Cerebellar cortex (tissue), 1 donor: ENCODE measurements at places on chromosomes 3 and 15.

- DNase-seq, result peak; percentile 9
These were observed 59.2 kb upstream of the IL12A start for GRCh38 chr3:159929171-159930141.

DNA sequence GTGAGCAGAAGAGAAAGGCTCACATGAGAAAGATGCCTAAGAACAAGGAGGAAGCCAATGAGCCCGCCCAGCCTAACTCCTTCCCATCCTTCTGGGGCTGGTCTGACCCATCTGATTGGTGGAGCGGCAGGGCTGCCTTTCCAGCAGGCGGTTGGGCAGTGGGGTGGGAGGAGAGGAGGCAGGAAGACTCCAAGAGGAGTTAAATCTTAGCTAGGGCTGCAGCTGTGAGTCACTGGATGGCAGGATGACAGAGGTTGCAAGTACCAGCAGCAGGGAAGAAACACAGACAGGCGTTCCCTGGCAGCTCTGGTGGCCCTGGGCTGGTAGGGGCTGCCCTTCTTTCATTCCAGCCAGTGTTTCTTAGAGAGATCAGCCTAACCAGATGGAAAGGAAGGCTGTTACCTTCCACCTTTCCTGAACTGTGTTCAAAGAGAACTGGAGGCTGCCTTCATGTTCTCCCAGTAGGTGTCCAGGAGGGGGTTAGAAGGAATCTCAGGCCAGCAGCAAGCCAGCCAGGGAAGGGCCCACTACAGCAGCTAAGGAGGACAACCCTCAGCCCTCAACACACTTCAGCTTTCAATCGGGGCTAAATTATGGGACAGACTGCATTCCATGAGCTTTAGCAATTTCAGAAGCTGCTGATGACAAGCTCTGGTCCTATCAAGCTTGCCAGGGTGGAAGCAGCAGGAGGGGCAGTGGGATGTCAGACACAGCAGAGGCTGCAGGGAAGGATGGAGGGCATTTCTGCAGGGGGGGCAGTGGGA, 50.3 kb downstream of the CHSY1 start:
- peak; percentile 73 for DNase-seq

- DNase-seq, result no peak
These were observed 134.0 kb upstream of the THRB start for GRCh38 chr3:24628523-24629258.

GRCh38 chr15:93070551-93071296, 18.3 kb downstream of the RGMA start:
- DNase-seq, result no peak

- DNase-seq, result no peak
These were observed 233.3 kb downstream of the SHOX2 start for GRCh38 chr3:157872902-157873301.

DNA sequence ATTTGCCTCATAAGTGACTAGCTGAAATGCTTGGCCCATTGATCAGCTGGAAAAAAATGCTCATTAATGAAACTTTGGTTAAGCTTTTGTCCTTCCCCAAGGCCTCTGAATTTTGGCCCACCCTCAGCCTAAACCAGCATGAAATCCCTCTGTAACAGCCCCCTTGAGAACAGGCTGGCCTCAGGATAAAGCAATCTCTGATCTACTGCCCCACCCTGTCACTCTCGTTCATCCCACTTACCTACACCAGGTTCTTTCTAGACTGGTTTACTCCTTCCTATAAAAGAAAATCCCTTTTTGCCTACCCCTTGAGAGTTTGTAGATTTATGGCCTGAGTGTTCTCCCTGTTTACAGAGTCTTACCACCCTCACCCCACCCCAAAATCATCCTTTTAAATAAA, 3.4 kb upstream of the AEN start:
- DNase-seq, result no peak

GRCh38 chr3:46097691-46098241, 70.5 kb upstream of the XCR1 start:
- DNase-seq, result no peak

DNA sequence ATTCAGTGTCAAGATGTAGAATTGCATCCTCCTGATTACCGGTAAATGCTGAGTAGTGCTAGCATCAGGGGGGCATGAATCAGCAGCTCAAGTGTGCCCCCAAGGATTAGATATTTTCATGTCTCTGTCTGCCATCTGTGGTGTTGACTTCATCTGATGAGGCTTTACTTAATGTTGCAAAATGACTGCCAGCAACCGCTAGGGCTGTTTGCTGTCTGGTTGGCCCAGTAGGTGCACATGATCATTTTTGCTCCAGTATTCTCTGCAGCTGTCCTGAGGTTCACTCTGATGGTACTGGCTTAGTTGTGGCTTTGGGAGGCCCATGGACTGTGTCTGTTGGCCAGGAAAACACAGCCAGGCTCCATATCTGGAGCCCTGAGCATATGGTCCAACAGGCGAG, 316.4 kb downstream of the SOX2 start:
- DNase-seq, result no peak

DNA sequence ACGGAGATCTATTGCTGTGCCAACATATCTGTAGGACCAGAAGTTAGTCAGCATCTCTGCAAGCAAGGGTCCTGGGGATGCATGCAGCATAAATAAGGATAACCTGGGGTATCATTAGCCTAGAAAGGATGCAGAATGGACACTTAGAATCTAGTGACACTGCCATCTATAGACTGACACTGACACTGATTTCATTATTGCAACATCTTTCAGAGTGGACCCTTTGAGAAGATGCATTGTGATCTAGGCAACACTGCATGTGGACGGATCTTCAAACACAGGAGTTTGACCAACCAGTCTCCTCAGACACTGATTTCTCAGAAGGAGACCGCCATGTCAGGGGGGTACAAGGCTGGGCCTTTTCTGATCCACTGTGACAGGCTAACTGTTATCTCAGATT, 52.4 kb downstream of the SCN10A start:
- DNase-seq, result no peak

GRCh38 chr3:31439890-31440750, 92.6 kb upstream of the STT3B start:
- no peak for DNase-seq

GRCh38 chr15:73337187-73337586, 31.6 kb downstream of the HCN4 start:
- no peak for DNase-seq

- no peak for DNase-seq
These were observed 230.9 kb upstream of the RORA start for GRCh38 chr15:61459785-61460707.

- DNase-seq, result no peak
These were observed 3.6 kb upstream of the NR1D2 start for GRCh38 chr3:23941440-23941839.

DNA sequence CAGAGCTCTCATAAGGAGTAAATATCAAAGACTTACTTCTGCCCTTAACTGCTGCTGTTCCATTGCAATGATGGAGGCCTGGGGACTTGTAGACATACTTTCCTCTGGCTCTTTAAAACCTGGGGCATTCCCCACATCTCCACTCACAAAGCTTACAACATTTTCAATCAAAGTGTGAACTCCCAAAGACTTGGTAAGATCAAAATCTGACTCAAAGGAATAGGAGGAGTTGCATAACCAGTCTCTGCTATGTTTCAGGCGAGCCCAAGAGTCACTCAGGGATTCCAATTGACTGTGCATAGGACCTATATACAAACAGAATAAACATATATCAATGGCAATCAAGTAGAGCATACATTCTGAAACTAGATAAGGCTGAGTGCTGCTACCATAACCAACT, 101.5 kb downstream of the FBXL22 start:
- no peak for DNase-seq

DNA sequence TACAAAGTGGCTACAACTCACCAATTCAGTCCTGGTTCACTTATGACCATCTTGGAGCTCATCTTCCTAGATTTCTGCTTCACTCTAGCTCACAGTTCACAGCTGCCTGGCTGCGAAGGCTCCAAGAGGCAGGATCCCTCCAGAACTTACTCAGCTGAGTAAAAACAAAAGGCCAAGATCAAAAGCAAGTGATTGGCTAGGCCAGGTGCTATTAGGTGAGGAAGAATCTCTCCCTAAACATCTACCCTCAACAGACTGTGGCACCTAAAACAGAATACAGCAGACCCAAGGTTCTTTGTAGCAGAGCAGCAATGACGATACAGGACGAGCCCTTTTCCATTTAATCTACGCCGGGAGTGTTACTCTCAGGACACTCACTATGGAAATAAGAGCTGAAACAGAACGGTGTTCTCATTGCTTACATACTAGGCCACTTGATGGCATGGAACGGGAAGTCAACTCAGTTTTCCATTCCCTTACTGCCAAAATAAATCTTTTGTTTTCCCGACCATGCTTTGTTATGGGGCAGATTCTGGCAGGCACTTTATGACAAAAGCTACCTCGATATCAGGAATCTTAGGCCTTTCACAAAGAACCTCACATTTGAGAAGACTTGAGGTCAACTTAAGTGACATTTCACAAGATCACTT, 901 bp downstream of the ICE2 start:
- peak; percentile 46 for DNase-seq

DNA sequence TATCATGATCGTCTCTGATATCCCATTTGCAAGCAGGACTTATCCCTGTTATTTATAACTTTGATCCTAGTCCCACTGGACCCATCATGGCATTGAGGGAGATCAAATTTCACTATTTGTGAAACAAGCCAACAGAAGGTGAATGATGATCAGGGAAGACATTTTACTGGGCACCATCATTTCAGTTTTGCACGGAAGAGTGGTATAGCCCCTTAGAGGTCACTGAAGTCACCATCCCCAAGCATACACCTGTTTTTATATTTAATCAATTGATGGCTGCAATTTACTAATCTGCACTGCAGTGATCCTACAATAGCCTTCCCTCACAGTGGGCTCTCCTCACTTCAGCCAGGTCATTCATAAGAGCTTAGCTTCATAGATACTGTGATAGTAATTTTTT, 132.4 kb downstream of the FHIT start:
- no peak for DNase-seq

GRCh38 chr3:33799202-33799551, 747 bp downstream of the PDCD6IP start:
- no peak for DNase-seq

DNA sequence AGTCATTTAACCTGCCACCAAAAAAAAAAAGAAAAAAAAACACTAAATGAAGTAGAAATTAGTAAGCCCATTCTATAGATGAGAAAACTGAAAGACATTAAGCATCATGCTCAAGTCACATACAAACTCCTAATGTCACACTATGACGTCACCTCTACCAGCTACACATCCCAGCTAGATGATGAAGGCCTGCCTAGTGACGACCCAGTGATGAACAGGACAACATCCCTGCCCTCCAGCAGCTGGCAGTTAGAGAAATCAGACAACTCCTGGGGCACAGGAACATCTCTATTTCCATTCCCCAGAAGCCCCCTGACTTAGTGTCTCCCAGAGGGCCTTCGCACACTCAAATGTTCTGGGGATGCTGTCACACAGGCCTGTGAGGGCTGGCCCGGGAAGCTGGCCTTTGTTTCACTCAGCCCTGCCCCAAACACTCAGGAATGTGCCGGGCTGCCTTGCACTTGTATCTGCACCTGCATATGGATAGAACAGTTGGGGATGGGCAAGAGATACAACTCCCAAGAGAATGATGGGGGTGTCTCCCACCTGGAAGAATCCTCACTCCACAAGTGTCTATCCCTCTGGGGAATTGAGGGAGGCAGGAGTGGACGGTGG, 7.0 kb upstream of the HAPLN3 start:
- no peak for DNase-seq

DNA sequence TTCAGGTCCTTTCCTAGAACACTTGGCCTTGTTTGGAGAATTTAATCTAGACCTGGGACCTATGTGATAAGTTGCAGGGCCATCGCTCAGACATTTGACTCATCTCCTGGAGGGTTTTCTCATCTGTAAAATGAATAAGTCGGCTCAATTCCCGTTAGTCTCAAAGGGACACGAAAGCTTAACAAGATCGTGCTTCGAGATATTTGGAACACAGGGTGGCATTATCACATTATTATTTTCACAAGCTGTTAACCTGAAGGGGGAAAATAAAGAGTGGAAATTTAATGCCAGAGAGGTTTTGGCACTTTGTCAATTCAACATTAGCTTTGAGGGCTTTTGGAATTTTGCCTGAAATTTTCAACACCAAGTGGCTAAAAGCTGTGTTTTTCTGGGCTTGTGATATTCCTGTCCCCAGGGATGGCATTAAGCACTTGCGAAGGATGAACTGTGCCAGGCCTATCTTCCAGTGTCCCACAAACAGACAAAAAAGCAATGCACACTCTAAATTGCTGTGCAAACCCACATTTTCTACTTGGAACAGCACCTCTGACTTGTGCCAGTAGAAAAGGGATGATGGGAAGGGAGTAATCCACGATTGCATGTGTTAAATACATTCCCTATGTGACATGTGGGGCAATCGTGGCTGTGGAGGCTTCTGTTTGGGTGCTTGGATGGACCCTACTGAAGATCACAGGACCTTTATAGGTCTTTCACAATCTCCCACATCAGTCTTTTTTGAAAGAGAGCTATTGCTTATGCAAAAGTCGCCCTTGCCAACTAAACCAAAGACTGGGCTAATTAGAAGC, 478.7 kb downstream of the MFSD1 start:
- DNase-seq, result peak; percentile 22

DNA sequence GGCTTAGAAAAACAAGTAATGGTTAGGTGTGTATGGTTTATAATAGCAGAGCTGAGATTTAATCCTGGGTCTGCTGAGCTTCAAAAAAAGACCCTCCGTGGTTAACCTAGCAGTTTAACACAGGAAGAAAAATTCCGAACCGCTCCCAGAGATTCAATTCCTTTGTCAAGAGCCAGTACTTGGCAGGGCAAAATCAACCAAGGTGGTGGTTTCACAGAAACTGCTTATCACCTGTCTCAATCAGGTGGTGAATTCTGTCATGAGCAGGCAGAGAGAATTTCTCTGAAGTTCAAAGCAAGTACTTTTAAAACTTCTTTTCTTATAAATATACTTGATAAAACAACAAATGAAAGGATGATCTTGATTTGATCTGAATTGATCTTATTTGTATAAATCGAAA, 17.2 kb downstream of the SYNPR start:
- DNase-seq, result peak; percentile 68

DNA sequence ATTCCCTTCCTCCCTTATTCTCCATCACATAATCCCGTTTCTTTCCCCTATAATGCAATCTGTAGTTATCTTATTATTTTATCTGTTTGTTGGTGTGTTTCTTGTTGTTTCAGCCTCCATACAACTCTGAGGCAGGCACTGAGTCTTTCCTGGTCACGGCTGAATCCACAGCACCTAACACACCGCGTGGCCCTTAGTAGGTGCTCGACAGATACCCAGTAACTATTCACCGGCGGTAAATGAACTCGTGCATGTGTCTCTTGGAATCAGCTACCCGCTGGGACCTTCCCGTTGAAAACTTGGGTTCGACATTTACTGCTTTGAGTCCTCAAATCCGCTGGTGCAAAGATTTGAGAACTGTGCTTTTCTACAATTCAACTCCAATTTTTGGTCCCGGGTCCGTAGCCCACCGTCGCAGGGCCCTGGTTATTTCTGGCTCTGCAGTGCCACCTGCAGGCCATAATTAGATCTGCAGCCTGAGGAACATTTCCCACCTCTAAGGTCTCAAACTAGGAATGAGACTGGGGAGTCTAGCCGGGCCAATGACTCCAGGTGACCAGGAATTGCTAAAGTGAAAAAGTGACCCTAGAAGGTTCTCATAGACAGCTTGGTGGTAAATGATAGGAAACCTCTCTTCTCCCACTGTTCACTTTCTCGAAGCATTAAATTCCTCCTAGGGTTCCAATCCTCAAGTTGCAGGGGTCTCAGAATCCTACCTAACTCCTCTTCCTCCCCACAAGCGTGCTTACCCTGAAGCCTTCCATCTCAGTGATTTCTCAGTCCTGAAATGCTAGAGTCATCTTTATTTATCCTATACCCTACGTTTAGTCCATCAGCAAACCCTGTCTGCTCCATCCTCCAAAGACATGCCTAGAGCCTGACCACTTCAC, 40.0 kb upstream of the TRH start:
- peak; percentile 56 for DNase-seq

GRCh38 chr15:42996871-42997270, 76.3 kb upstream of the TTBK2 start:
- DNase-seq, result no peak
